ENCODE measurements at places on chromosomes 1 and 21. TPM values are rescaled to one million over a fixed set of nuclear protein-coding genes. Genes with fewer than 3 reads are reported as not detected.
A peak's percentile ranks its signal among the peaks of the same experiment; 100 is the strongest.

Gene CFHR3
- not detected for total RNA-seq

Gene IVL
- not detected for total RNA-seq

Gene SLAMF7
- not detected for total RNA-seq

Gene TMEM200B
- 1.3 TPM for total RNA-seq

GRCh38 chr1:214464445-214465287 is 86.7 kb downstream of the PTPN14 start:
- DNase-seq: no peak

DNA sequence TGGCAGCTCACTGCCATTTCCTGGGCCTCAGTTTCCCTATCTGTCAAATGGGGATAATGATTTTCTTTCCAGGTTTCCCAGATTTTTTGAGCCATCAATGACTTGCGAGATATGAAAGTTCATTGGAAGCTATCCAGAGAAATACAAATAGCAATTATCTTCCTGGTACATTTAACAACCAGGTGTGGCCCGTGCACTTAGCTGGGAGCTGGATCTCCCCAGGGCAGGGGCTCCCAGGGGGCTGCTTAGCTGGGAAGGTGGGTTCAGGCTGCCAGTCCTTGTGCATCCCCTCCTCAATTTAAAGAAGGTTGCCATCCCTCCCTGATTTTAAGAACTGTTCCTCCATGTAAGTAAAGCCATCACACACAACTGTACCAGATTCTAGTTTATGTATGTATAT is 3.6 kb upstream of the TMEM54 start:
- no peak for DNase-seq

DNA sequence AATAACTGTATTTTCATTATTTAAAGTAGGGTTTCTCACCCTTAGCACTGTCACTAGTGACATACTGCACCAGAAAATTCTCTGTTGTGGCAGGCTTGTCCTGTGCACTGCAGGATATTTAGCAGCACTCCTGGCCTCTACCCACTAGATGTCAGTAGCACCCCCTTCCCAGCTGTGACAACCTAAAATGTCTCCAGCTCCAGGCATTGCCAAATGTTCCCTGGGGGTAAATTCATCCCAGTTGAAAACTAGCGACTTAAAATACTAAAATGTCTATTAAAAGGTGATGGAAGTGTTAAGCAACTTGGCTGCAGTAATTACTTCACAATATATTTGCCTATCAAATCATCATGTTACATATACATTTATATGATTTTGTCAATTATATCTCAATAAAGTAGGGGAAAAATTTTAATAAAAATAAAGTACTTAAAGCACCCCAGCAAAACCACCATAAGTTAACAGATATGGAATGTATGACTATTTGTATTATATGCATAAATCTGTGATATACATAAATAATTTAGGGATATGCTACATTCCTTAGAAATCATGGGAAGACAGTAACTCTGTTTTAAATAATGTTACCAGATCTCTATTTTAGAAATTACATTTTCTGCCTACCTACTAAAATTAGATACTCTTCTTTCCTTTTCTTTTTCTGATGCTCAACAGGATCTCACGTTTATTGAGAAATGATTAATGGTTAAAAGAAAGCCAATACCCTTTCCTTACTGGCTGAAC is 74.6 kb downstream of the ARID4B start:
- peak; percentile 76 for DNase-seq

DNA sequence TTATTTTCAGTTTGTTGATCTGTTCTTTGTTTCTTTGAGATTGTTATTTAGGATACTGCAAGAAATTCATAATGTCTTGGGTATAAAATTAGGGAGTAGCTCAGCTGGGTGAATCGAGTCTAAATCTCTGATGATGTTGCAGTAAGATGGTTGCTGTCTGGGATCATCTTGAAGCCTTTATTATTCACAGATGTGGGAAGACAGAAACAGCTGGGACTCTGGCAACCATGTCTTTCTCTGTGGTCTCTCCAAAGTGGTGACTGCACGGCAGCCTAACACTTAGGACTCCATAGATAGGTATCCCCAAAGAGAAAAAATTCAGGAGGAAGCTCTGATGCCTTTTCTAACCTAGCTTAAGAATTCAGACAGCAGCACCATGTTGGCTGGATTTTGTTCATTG is 52.7 kb downstream of the RAP1A start:
- peak; percentile 14 for DNase-seq

DNA sequence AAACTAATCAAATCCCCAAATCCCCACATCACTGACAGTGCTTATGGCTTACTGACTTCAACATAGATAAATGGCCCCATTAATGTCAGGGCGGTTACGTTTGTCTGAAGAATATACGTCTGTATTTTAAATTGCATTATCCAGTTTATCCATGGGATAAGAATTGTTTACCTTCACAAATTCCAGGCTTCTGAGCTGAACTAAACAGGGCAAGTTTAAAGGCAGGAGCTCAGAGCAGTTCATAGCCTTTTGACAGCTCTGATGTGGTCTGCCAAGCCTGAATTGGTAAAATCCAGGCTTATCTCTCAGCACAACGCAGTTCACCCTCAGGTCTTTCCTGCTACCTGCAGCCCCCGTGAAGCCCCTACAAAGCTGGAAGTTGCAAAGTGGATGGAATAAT is 79.5 kb upstream of the GREM2 start:
- DNase-seq: no peak

- no peak for DNase-seq
These were observed 9.3 kb downstream of the MIA3 start for GRCh38 chr1:222627232-222627631.

DNA sequence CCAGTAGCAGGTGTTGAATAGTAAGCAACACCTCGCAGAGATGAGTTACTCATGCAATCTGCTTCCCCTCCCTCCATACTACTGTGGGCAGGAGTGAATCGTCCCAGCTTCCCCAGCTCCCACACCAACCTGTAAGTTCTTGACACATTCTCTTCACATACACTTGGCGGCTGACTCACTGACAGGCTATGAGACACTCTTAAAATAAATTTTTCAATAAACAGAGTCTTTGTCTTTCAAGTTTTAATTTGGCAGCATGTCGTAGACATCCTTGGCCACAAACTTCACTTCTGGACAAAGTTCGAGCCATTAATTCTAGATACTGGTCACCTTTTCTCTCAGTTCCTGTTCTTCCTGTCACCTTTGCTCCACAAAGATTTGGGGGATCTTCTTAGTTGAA is 290.7 kb downstream of the TM2D1 start:
- no peak for DNase-seq

DNA sequence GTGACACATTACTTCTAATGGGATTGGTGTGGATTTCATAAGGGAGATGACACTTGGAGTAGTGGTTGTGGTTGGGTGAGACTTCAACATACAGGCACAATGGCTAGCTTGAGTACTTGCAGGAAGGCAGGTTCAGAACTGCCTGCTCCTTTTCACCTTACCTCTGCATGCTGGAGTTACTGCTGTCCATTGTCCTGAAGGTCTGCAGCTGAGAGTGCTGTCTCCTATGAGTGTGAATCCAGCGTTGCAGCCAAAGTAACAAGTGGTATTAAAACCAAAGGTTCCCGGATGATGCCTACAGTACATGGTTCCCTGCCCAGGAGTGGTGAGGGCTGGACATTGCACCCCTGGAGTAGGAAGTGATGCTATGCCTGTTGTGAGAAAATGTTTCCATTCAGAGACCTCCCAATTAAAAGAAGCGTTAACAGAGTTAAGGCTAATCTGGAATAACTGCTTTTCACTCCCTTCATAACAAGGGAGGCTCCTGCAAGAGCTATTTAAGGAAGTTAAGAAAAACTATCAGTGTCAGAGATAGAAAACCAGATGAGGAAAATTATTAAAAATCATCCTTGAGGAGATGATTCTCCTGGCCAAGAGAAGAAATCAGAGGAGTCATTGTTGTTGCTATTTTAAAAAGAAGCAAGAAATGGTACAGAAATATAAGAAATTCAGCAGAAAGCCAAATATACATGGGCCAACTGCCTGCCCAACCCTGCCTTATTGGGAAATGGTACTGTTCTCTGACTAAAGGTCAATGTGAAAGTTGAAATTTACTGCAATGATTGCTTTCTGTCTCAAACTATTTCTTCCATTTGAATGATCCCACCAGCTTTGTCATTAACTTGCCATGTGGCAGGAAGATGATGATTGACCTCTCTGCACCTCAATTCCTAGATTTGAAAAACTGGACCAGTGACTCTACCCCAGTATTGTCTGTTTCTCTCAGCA is 9.8 kb upstream of the F5 start:
- DNase-seq: peak; percentile 27
